Aorta (tissue), 5 donors: ENCODE measurements at places on chromosomes 5 and 9. TPM values are rescaled to one million over a fixed set of nuclear protein-coding genes. Genes with fewer than 3 reads are reported as not detected.

SYK gene
- 15.0 TPM for total RNA-seq

DNA sequence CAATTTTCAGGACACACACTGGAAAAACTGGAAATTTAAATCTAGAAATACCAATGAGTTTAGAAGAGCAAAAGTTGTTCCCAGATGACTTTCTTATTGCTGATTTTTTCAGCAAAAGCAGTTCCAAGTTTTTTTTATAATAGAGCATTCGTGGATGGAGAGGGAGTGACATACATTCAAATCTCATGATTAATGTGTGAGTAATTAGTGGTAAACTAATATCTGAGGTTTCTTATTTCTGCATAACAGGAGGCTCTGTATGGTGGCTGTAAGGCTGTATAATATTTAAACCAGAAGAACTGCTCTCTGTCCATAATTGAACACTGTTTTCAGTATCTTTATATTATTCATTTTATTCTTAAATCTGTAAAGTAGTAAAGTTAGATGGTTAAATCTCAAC lies 25.8 kb downstream of the LYSMD3 start:
- no peak for DNase-seq

MAT2B gene
- 46.6 TPM for total RNA-seq

DNA sequence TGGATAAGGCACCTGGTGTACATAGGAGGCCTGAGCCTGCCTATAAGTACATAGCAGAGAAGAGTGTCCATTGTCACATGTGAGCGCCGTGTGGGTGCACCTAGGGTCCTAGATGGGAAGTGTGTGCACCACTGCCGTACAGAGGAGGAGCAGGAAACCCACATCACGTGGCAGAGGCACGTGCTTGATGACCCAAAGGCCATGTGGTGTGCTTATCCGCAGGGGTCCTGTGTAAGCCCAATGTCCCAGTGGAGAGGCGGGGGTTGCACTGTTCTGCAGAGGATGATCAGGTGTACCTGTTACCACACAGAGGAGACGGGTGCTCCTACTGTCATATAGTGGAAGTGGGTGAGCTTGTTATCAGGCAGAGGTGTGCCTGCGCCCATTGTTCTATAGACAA lies 354.1 kb upstream of the IRX2 start:
- no peak for DNase-seq

ARHGEF39 gene
- 0.75 TPM for total RNA-seq

DNA sequence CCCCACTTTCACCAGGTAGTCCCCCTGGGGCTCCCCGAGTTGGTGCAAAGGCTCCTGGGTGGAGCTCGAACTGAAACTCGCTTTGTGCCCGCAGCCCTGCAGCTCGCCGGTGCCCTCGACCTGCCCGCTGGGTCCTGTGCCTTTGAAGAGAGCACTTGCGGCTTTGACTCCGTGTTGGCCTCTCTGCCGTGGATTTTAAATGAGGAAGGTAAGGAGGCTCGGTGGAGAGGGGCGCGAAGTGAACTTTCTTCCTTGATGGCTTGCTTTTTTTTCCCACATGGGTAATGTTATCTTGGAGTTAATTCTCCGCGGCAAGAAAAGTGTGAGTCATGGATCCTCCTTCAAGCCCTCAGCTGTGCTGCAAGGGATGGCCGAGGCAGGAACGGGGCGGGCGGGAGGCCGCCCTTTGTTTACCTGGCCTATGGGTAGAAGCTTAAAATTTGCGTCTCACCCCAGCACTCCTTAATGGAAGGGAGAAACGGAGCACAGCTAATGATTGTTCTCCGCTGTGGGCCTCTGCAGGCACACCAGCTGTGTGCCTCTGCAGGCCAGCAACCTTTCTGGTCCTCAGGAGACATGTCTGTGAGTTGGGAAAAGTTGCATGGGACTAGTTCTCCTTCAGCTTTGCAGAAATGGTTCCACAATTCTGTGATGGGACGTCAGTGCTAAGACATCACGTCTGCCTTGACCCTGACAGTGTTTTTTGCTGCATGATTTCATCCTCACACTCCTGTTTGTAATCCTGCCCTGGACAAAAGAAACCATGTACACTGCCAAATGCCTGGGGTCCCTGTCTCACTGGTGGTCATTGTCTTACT lies 1.1 kb downstream of the MAMDC2 start:
- DNase-seq, result no peak

HSDL2 gene
- total RNA-seq, result 30.4 TPM

TRIO gene
- total RNA-seq, result 346 TPM

DNA sequence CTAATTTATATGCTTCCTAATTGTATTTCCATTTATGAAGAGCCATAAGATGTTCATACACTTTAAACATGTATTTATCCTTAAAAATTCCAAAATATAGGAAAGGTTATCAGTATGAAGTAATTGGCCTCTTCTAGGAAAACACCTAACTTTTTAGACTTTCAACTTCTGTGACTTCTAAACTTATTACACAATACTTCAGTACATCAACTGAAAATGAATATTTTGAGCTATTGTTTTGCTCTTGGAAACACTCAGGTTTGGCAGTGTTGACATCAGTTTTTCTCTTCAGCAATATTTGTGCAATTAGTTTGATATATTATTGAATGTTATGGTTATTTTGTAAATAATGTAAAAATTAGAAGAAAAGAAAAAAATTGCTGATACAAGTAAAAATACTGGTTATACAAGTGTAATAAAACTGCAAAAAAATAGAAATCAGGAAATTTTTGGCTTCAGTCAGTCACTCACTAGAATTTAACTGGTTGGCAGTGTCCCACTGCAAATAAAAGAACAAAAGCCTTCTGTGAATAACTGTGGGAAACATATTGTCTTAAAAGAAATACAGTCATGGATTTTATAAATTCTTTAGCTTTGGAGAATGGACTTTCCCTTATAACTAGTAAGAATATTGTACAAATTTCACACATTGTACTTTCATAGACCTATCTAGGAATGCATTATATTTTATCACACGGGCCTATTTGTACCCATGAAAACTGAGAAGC lies 635.9 kb downstream of the TLE1 start:
- DNase-seq, result no peak

- DNase-seq, result no peak
Observed at GRCh38 chr9:33272061-33272460, 7.2 kb downstream of the CHMP5 start.

DNA sequence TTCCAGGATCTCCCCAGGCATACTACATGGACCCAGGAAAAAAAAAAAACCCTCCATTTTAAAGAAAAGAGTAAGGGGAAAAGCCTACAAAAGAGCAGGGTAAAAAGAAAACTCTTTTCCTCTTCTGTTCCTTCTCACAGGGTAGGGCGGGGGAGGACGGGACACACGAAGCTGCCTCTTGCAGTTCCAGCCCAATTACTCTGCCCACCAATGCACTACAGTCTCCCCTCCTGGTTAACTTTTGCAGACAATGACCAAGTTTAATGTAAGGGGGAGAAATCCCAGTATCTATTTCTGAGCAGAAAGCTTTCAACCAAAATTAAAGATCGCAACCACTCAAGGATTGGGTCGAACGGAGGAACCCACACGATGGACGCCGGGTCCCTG lies 1.3 kb downstream of the BRD3 start:
- DNase-seq, result no peak

DNA sequence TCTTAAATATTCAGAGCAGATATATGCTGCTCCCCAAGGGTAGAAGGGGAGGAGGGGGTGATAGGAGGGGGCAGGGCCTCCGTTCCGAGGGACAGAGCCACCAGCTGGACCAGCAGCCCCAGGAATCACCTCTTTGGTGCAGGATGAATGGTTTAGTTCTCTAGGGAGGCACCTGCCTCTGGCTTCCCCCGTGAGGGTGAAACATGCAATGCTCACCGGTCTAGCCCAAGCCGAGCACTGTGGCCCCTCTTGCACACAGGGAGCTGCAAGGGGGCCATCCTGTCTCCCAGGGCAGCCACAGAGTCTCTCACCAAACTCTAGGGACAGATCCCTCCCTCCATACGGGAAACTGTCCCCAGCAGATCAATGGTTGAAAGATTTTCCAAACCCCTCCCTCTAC lies 163.7 kb downstream of the DAB2IP start:
- no peak for DNase-seq

FAM151B gene
- total RNA-seq, result 1.9 TPM

GRCh38 chr9:138066049-138066448 lies 188.5 kb downstream of the CACNA1B start:
- DNase-seq, result no peak

TMEM215 gene
- not detected for total RNA-seq

PTGDS gene
- total RNA-seq, result 145 TPM
